HT-29 (cell line): ENCODE measurements at places on chromosomes 13 and 19.

- DNase-seq = no peak
These were observed 1966.1 kb downstream of the PCDH9 start for GRCh38 chr13:65264066-65264465.

DNA sequence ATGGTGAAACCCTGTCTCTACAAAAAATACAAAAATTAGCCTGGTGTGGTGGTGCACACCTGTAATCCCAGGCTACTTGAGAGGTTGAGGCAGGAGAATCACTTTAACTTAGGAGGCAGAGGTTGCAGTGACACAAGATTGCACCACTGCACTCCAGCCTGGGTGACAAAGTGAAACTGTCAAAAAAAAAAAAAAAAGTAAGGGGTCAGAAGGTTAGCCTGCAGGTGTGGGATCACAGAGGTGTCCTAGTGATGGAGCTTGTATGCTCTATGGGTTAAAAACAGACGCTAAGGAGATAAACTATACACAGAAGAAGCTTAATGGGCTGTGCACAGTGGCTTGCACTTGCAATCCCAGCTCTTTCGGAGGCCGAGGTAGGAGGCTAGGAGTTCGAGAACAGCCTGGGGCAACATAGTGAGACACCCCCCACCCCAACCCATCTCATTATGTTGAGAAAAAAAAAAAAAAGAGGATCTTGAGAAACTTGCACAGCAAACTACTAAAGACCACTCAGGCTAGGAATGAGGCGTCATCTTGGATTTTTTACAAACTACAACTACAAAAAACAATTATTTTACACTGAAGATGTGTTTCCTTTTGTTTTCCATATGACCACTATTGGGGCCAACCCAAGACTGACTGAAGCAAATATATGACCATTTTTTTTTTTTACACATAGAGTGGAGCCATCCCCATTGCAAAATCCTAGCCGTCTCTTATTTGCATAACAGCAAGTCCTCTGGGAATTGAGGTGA lies 7.9 kb downstream of the FOSB start:
- DNase-seq = peak; percentile 90

- DNase-seq = no peak
These were observed 27.7 kb upstream of the UBL3 start for GRCh38 chr13:29878101-29878500.

DNA sequence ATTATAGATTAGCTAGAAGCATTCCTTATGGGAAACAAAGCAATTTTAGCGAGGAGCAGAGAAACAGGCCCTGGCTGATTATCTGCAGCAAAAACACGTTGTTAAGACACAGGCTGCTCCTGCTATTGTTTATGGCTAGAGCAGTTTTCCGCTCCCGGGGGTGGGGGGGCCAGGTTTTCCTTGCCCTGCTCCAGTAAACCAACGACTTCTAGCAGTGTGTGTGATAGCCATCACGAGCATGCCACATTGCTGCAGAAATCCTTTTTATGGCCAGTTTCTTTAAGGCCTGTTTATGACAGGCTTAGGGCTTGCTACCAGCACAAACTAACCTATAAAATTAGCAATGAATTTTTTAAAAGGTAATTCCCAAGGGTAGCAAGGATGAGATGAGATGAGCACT lies 18.4 kb upstream of the IL17D start:
- DNase-seq = no peak

DNA sequence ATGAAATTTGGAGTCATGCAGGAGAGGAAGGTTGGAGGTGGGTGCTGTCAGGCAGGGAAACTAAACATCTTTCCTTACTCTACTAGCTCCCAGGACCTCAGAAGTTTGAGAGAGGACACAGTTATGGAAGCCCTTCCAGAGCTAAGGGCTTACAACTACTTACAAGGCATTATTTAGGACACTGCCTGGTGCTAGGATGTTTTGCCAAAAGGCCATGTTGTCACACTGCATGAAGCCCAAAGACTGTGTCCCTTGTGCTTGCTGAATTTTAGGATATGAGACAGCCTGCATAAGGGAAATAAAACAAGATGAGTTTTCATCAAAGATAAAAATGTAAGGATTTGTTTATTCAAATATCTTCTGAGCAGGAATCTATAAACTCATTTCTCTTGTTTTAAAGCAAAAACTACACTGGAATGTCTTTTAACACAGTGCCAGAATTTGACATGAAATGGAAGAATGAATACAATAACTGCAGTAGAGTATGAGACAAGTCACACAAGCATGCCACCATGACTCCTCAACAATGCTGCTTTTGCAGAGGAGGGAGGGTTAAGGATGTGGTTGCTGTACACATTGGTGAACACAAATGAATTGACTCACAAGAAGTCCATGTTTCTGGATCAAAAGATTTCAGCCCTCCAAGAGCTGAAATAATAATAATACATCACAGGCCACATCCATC lies 258.4 kb downstream of the SPRY2 start:
- no peak for DNase-seq

GRCh38 chr19:789701-790060 lies 7.6 kb upstream of the PTBP1 start:
- DNase-seq = no peak

DNA sequence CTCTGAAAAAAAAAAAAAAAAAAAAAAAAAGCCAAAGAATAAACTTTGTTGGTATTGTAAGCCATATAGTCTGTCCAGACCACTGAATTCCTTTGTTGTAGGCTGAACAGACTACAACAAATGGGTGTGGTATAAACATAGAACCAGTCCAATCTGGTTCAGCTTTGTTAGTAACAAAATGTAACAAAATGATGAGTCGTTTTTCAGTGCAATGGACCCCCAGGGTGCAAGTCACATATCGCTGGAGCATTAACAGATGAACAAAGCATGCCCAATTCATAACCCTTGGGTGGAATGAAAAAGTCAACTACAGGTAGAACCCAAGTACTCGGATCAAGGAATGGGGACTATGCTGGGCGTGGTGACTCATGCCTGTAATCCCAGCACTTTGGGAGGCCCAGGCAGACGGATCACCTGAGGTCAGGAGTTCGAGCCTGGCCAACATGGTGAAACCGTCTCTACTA lies 13.6 kb upstream of the FCHO1 start:
- no peak for DNase-seq

DNA sequence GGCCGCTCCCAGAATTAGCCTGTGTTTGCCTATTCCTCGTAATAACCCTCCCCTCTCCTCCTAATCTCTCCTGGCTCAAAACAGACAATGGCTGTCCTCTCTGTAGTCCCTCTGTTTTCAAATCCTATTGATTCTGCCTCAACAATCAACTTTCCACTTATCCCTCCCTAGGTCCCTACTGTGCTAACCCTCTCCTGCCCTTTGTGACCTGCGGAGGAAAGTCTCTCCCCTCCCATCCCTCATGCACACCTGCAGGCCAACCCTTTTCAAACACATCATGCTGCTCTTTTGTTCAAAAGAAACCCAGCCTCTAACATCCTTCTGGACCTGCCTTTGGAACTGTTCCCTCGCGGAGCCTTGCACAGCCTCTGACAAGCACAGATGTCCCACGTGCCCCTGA lies 37.3 kb downstream of the CILP2 start:
- no peak for DNase-seq

- peak; percentile 14 for DNase-seq
These were observed 10.9 kb downstream of the MIR17HG start for GRCh38 chr13:91358387-91358782.

DNA sequence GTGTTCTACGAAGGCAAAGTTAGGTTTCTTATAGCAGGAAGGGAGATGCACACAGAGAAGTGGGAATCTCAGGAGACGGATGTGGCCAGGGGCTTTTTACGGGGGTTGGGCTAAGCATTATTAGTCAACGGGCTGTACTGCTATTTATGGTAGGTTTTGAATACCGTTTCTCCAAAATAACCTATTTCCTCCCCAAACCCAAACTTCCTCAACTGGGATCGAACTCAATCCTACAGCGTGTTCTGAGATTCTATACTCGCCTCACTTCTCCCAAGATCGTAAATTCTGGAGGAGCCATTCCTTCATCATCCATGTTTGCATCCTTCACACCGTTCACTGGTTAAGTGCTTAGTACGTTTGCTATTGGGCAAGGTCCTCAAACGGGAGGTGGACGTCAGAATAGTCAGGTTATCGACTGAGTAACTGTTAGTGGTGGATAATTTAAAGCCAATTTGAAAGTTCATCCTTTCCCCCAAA lies 1.2 kb upstream of the TRIM13 start:
- DNase-seq = peak; percentile 23

GRCh38 chr19:7622933-7623685 lies 6.2 kb downstream of the XAB2 start:
- DNase-seq = no peak

- DNase-seq = no peak
These were observed 1067.7 kb downstream of the PCDH9 start for GRCh38 chr13:66162470-66162869.
